ENCODE measurements at places on chromosomes 7 and 10.

- no peak for DNase-seq
These were observed 28.7 kb upstream of the STRIP2 start for GRCh38 chr7:129405527-129405926.

DNA sequence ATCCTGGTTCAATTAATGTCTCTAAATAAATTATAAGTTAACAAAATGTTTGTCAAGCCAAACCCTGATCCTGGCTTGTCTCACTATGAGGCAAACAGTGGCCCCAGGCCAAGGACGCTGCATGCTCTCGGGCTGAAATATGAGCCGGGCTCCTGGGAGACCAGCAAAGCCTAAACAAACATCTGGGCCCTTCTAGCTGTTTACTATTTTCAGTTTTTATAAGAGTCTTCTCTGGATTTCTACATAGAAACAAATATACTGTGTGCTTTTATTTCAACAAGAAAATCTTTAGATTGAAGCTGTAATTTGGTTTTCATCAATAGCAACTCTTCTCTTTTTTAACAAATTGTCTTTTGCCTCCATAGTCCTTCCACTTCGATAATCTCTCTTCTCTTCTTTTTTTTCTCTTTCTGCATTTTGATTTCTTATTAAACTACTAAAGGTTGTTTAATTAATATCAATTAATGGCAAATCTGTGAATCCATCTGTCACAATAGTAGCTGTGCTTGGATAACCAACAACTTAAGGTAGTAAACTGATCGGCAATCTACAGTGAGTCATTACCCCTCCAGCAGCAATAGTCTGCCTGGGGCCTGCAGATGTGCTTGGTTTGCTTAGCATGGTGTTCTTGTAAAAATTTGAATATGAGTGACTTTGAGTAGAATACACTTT, 83.3 kb upstream of the DNAJC1 start:
- DNase-seq: no peak

- no peak for DNase-seq
These were observed 3.4 kb upstream of the LARP4B start for GRCh38 chr10:934746-935406.

GRCh38 chr7:45873355-45873754, 473 bp upstream of the CCDC201 start:
- DNase-seq: no peak

DNA sequence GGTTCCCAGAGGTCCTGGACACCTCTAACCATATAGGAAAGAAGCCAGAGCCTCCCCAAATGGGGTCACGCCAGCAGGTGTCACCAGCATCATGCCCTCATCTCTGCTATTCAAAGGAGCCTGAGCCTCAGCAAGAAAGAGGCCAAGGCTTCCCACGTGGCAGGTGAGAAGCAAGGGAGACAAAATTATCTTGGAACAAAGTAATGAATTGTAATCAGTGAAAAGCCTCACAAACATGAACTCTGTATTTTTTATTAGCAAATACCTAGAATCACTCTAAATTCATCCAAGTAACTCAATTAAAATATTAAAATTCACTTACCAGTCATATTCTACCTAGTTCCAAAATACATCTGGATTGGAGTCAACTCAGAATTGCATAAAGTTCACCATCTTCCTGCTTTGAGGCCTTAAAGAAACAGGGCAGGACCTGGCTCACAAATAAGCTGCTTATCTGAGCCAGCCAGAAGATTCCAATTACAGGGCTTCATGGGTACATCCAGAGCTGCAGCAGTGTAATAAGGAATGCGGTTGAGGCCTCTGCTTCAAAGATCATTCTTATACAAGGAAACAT, 68.7 kb downstream of the SGMS1 start:
- DNase-seq: no peak
